Aortic smooth muscle cell (primary cell): ENCODE measurements at places on chromosomes 4 and X. TPM values are rescaled to one million over a fixed set of nuclear protein-coding genes. Genes with fewer than 3 reads are reported as not detected.

Gene ARHGAP4
- total RNA-seq: 1.1 and 1.2 TPM in 2 replicates

Gene KCND1
- total RNA-seq: 0.56 and 0.79 TPM in 2 replicates

Gene KLB
- under 0.01 and 0.06 TPM in 2 replicates for total RNA-seq

Gene STATH
- total RNA-seq: not detected in 2 replicates
